ENCODE measurements at places on chromosomes 2 and 18.

GRCh38 chr2:109134741-109135358 lies 5.8 kb downstream of the SH3RF3 start:
- no peak for DNase-seq

- DNase-seq: no peak
Observed at GRCh38 chr2:7037340-7038333, 120.4 kb downstream of the RNF144A start.

DNA sequence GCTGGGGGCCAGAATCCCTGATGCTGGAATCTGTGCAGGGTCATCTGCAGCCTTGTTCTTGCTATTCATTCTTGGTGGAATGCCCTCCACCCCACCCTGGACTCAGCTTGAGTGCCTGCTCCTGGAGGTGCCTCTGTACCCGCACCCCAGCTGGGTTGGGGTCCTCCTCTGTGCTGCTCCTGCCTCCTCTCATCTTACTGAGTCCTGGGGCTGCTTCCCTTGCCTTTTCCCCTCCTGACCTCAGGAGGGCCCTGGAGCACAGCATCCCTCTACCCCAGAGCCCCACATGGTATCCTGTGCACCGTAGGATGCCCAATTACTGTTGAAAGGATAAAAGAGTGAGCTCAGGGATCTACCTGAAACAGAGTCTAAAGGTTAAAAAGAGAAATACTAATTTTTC lies 81.6 kb downstream of the CIB4 start:
- no peak for DNase-seq

- no peak for DNase-seq
Observed at GRCh38 chr18:77254711-77255405, 5.2 kb downstream of the GALR1 start.

GRCh38 chr2:36594849-36595248 lies 3.1 kb downstream of the FEZ2 start:
- DNase-seq: no peak

DNA sequence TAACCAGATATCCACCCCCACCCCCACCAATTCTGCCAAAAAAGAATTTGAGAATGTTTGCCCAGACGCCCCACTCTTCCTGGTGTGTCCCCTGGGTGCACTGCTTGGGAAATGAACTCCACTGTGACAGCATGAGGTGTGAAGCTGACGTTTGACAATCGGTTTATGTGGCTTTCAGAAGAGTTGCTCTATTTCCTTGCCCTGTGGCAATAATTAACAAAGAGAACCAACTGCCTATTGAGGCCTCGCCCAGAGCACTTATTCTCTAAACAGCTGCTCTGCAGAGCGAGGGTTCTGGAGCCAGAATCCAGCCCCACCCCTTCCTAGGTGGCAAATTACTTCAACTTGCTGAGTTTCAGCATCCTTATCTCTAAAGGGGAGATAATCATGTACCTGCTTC lies 115.8 kb upstream of the SIX3 start:
- no peak for DNase-seq

- no peak for DNase-seq
Observed at GRCh38 chr2:101710471-101711318, 13.2 kb downstream of the MAP4K4 start.

DNA sequence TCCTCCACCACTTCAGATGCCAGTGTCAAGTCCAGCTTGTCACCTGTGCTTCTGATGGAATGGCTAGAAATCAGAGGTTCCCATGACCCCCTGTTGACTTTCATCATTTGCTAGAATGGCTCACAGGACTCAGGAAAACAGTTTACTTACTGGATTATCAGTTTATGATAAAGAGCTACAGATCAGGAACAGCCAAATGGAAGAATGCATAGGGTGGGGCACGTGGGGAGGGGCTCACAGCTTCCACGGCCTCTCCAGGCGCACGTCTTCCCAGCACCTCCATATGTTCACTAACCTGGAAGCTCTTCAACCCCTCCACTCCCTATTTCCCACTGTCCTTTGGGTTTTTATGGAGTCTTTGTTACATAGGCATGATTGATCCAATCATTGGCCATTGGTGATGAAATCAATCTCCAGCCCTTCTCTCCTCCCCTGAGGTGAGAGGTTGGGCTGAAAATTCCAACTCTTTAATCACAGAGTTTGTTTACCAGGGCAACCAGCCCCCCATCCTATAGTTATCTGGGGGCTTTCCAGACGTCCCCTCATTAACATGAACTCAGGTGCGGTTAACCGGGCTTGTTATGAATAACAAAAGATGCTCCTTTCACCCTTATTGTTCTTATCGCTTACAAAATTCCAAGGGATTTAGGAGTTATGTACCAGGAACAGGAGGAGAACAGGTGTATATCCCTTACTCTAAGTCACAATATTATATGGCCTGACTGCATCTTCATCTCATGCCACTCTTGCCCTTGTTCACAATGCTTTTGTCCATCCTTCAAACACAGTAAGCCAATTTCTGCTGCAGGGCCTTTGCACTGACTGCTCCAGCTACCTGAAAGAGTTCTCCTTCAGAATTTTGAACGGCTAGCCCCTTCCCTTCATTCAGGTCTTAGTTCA lies 35.2 kb downstream of the ANXA4 start:
- no peak for DNase-seq

DNA sequence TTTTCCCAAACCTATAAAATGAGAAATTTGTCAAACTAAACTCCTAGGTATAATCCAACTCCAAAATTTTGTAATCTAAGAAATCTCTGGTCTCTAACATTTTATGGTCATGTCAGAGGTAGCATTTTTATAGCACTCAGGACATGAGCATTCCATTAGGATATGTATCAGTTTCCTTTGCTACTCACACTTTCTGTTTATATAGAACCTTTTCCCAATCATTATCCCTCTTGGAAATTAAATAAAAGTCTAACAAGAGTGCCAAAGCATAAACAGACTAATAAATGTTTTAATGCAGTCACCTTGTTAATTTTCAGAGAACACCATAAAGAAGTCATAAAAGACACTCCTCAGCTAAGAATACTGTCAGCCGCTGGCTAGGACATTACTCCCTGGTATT lies 300.0 kb upstream of the CWC22 start:
- DNase-seq: no peak

DNA sequence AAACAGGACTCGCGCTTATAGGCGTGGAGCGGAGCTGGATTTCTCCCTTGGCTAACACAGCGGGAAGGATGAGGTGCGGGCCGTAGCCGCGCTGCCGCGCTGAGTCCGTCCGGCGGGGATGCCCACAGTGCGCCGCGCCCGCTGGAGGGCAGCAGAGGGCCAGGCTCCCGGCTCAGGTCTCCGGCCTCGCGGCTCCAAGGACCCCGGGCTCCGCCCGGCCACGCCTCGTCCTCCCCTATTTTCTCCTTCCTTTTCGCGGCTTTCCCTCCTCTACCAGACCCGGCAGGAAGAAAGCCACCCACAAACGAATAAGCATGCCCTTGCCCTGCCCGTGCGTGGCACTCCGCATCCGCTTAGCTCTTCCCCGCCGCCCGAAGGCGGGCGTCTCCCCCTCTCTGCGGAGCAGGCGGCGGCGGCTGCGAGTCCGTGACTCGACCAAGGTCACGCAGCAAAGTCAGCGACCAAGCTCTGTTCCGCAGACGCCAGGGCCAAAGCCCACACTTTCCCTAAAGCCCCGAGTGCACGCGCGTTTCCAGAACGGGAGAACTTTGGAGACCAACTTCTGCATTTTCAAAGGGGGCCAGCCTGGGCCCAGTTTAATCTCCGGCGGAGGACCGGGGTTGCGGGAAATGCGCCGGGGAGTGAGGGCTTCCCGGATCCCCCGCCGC lies 48.5 kb downstream of the KCNIP3 start:
- peak; percentile 5 for DNase-seq

GRCh38 chr2:4445821-4446220 lies 742.4 kb downstream of the DCDC2C start:
- no peak for DNase-seq

- no peak for DNase-seq
Observed at GRCh38 chr2:149205143-149205542, 125.2 kb upstream of the LYPD6 start.

GRCh38 chr2:37871456-37872191 lies 53.5 kb upstream of the RMDN2 start:
- DNase-seq: no peak

- DNase-seq: no peak
Observed at GRCh38 chr2:54417577-54417976, 38.5 kb upstream of the SPTBN1 start.

- no peak for DNase-seq
Observed at GRCh38 chr2:231250698-231251097, 52.3 kb downstream of the ARMC9 start.

GRCh38 chr2:100063459-100063953 lies 78.9 kb downstream of the AFF3 start:
- DNase-seq: no peak

- no peak for DNase-seq
Observed at GRCh38 chr2:45156605-45157004, 147.4 kb upstream of the SIX2 start.

- peak; percentile 10 for DNase-seq
Observed at GRCh38 chr2:71071681-71072398, 3.4 kb downstream of the NAGK start.

- no peak for DNase-seq
Observed at GRCh38 chr2:190674966-190675650, 26.2 kb downstream of the NAB1 start.

DNA sequence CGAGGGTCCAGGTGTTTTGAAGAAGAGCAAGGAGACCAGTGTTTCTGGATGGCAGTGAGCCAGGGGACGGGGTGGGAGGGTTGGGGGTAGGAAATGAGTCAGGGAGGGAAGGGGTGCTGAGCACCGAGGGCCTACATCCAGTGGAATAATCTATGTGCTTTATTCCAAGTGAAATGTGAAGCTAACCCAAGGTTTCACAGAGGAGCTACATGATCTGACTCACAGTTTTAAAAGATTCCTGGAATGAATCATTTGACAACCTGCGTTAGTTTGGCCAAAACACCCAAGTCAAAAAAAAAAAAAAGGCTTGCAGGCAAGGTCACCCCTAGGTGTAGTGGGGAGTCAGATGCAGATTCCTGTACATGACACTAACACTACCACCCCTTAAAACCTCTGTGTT lies 419.7 kb upstream of the MEX3C start:
- DNase-seq: no peak

DNA sequence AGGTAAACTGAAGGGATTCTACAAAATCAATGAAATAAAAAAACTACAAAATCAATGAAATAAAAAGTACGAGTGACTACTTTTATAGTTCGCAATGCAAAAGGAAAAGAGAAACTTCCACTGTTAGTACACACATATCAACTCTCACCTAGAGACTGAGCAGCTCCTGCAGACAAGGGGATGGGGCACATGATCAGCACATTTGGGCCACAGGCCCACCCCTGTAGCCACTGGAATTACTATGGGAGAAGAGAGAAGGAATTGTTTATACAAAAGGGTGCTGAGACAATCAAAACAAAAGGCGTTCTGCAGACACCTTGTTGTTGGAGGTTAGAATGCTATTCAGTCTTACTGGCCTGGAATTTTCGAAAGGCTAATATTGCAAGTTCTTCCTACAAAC lies 34.7 kb upstream of the CD226 start:
- no peak for DNase-seq

DNA sequence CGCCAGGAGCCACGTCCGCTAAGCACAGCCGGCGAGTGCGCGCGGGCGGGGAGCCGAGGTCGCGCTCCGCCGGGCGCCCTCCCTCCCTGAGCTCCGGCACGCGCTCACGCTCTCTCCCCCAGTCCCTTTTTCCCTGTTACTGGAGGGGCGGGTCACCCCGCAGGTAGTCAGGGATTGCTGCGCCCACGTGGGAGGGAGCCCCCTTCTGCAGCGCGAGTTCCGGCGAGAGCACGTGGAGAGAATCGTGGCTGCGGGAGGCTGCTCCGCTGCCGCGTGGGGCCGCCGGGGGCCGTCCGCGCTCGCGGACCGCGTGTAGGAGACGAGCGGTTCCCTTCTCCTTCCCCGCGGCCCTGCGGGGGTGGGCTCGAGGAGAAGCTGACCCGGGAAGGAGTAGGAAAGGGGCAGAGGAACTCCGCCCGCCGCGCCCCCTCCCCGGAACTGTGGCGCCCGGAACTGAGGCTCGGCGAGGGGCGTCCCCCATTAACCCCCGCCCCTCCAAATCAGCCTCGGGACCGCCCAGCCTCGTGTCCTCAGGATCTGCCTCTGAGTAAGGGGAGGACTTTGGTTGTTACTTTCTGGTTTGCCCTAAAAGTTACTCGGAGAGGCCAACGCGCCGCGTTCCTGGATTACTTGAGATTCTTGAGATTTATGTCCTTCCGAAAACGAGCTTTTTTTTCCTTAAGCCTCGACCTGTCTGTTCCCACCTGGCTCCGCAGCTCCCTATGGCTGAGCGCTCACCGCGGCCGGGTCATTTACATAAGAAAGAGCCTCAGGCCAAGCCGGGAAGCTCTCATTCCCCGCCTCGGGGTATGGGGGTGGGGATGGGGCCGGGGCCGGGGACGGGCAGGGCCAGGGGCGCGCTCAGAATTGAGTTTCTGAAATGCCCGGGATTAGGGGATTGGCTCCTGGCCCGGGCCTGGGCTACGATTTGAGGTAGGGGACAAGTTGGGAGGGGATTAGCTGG lies 1.1 kb downstream of the HK2 start:
- peak; percentile 62 for DNase-seq

- no peak for DNase-seq
Observed at GRCh38 chr2:163044114-163044513, 205.5 kb upstream of the KCNH7 start.

DNA sequence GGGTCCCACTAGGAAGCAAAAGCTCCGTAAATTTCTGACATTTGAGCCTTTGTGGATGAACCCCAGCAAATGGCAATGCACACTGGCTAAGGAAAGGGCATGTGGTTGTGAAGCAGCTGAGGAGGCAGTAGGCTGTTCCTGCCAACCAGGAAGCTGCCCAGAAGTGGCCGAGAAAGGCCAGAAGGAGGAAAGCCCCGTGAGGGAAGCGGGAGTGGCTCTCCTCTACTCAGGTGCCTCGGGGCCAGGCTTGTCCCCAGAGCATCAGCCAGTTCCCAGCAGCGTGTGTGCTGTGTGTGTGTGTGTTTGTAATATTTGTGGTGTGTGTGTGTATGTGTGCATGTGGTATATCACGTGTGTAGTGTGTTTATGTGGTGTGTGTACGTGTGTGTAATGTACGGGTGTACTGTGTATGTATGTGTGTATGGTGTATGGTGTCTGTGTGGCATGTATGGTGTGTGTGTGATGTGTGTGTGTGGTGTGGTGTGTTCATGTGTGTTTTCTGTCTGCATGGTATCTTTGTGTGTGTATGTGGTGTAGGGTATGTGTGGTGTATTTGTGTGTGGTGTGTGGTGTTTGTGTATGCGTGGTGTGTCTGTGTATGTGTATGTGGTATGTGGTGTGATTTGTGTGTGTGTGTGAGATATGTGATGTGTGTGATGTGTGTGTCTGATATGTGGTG lies 90.6 kb downstream of the APOB start:
- no peak for DNase-seq

- no peak for DNase-seq
Observed at GRCh38 chr2:45649462-45649857, 2.0 kb upstream of the PRKCE start.

GRCh38 chr18:75377258-75377657 lies 50.2 kb downstream of the SMIM21 start:
- DNase-seq: no peak

- DNase-seq: no peak
Observed at GRCh38 chr2:155308367-155309009, 610.0 kb downstream of the KCNJ3 start.
